ENCODE measurements at places on chromosomes 1 and 21.

- DNase-seq, result no peak
Measured at GRCh38 chr1:43402089-43402865, 12.6 kb downstream of the SZT2 start.

GRCh38 chr1:208344202-208344857 lies 100.1 kb upstream of the PLXNA2 start:
- DNase-seq, result no peak

GRCh38 chr1:150152182-150152536 lies 2.4 kb downstream of the PLEKHO1 start:
- DNase-seq, result no peak

- no peak for DNase-seq
Measured at GRCh38 chr1:11483581-11484320, 4.8 kb downstream of the DISP3 start.

DNA sequence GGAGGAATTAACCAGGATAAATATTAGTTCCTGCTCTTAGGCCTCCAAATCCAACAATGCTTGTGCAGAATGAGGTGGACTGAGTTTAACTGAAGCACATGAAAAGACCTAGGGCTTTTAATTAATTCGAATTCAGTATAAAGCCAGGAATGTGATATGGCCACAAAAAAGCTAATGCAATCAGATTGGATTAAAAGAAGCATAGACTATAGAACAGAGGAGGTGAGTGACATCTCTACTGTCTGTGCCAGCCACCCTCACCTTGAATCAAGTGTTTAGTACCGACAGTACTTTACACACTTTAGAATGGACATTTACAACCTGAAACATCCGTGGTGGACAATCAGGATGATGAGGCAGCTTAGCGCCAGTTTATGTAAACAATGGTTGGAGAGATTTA lies 62.1 kb downstream of the CNIH3 start:
- DNase-seq, result no peak

DNA sequence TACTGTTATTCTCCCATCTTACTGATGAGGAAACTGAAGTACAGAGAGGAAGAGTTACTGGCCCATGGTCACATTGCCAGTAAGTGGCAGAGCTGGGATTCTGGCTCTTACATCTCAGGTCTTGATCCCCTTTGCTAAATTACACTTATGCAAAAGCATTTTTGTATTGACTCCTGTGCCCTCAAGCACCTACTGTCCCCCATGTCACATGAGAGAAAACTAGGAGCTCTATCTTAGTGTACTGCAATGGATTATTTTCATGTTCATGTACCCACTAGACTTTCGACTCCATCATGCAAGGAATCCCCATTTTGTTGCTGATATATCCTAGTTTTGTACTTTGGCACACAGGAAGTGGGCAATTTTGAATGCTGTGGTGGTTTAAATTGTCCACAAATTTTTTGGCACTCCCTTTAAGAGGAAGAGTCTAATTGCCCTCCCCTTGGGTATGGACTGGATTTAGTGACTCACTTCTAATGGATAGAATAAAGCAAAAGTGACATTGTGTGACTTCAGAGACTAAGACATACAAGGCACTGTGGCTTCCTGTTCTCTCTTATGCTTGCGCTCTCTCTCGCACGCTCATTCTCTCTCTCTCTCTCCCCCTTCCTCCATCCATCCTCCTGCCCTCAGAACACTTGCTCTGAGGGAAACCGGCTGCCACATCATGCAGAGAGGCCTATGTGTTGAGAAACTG lies 43.5 kb upstream of the JAK1 start:
- no peak for DNase-seq

DNA sequence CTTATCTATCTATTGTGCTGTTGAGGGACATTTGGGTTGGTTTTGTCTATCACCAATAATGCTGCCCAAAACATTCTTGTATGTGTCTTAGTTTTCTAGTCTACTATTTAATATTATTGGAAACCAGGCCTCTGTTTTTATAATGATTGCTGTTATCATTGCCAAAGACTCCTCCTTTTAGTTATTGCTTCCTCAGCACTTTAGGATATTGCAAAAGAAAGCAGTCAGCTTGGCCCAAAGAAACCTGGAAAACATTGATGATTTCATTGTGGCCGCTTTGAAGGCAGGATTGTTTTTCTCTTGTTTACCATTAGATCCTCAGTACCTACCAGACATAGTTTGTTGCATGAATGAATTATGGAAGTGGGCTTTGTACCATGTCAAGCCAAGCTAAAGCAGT lies 20.6 kb upstream of the MTARC2 start:
- DNase-seq, result no peak

GRCh38 chr1:160459056-160459455 lies 58.7 kb downstream of the VANGL2 start:
- DNase-seq, result no peak

DNA sequence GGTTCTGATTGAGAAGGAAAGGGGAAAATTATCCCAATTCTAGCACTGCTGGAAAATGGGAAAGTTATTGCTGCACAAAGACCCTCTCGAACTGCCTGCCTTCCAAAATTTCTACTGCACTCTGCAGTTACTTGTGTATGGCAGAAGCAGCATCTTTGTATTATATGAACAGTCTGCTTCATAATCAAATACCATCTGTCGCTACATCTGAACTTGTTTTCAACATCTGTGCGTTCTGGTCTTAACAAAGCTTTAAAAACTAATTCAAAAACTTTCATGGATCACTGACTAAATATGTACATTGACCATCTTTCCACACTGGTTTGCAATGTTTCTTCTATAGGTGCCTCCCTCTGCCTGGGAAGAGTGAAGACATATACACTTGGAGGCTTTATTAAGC lies 79.2 kb downstream of the PROX1 start:
- no peak for DNase-seq

DNA sequence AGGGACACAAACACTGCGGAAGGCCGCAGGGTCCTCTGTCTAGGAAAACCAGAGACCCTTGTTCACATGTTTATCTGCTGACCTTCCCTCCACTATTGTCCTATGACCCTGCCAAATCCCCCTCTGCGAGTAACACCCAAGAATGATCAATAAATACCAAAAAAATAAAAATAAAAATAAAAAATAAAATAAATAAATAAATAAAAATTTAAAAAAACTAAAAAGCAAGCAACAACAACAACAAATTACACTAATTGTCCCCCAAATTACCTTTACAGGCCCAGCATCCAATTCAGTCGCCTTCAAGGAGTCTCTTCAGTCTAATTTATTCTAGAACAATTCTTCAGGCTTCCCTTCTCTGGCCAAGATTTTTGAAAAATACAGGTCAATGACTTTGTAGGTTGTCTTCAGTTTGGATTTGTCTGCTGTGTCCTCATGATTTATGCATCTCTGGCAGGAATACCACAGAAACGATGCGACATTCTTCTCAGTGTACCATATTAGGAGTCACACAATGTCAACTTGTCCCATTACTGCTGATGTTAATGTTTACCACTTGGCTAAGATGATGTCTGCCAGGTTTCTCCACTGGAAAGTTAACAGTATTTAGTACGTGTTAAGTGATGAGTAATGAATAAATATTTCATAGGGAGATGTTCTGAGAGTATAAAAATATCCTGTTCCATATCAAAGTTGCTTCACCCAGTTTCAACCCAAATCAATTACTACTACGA lies 20.3 kb upstream of the BMP8B start:
- DNase-seq, result no peak

GRCh38 chr21:16377120-16377658 lies 647.4 kb downstream of the USP25 start:
- no peak for DNase-seq

DNA sequence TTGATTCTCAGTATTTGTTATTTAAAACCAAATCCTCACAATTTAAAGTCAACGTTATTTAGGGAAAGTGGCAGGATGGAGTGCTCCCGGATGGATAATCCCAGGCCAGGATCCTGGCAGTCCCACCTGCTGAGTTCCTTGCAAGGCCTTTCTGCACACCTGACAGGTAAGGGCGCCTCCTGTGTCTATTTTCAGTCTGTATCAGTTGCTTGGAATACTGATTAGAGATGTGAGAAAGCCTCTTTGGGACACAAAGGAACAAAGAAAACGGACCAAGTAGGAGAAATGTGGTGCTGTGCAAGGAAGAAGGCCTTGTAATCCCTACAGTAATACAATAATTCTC lies 12.2 kb downstream of the STYXL2 start:
- no peak for DNase-seq

- DNase-seq, result no peak
Measured at GRCh38 chr1:113242481-113242880, 147.8 kb upstream of the MAGI3 start.

- no peak for DNase-seq
Measured at GRCh38 chr1:109764561-109765482, 1.1 kb upstream of the EPS8L3 start.

DNA sequence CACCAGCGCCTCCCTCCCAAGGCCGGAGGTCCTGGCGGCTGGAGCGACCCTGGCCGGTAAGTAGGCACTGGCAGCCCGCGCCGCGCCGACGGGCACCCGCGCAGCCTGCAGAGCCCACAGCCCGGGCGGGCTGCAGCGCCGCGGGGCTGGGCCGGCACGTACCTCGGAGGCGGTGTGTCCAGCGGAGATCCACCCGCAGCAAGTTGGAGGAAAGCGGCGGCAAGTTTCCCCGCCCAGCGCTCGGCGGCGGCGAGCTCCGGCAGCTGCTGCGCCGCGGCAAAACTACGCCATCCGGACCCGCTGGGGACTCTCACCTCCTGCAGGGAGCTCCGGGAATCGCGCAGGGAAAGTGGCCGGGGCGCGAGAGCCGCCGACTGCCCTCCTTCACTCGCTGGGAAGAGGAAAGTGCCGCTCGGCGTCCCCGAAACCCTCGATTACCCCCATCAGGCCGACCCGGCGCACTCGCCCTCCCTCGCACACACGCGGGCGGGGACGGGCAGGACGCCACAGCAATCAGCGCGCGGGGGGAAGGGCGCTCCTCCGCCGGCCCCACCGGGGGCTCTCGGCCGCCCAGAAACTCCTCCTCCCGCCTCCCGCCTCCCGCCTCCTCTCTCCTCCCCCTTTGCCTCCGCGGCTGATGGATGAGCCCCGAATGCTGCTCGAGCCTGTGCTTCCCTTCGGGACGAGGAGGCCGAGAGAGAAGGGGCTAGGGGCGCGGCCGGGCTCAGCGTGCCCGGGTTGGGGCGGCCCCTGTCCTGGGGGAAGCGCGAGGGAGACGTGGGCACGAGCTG lies at the start of gene TGFBR3:
Gene TGFBR3, minus strand, starts transcription at position 436 of the 791 bp plus-strand sequence. CDS start 24,620 bp downstream, outside the sequence.
- DNase-seq, result peak; percentile 79

DNA sequence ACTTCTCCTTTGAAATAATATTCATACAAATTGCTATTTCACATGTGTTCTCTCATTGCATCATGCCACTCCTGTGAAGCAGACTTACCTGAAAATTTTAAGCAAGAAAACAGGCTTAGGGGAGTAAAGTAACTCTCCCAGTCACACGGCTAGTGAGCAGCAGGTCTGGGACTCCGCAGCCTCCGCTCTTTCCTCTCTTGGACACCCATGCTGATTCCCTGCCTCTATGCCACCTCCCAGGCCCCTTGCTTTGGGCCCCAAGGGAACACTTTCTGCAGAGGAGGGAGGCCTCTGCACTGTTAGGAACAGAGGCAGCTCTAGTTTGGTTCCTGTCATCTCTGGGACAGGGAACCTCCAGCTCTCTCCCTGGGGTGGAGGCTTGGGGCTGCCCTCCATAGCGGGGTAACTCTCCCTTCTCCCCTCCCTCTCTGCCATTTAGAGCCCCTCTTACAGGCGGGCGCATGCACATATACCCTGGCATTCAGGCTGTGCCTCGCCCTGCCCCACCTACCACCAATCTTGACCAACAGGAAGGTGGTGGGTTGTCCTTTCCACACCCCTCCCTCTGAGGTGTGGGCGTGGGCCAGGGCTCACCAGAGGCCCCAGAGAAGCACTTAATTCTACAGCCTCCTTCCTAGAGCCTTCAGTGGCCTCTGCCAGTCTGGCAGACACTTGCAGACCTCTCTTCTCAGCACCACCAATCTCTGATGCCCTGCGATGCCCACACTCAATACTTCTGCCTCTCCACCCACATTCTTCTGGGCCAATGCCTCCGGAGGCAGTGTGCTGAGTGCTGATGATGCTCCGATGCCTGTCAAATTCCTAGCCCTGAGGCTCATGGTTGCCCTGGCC lies at the start of gene RXFP4:
Gene RXFP4, plus strand, starts transcription at position 646 of the 852 bp plus-strand sequence. Its CDS starts 72 bp downstream, at position 718.
- DNase-seq, result peak; percentile 42

DNA sequence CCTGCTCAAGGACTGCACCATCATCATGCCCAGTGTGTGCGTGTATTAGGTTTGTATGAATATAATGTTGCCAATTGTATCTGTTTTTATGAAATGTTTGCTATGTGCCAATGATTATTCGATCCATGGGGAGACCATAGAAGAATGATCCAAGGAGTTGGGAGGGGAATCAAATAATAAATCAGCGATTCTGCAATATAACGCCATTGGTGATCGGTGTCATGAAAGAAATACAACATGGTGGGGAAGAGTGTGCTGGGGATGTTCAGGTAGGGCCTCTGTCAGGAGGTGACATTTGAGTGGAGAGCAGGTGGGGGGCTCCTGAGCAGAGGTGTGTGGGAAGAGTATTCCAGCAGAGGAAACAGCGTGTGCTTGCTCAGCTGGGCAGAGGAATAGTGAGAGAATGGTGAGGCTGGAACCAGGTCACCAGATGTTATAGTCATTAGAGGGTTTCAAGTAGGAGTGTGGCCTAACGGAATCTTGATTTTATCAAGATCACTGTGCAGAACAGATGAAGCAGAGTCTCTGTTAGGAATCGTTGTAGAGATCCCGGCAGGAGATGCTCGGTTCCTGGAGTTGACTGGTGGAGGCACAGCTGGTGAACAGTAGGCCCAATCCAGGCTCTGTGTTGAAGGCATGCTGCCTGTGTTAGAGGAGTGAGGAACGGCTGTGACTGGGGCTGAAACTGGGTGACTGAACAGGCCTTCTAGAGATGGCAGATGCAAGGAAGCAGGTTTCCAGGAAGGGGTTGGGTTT lies 2.9 kb upstream of the ZNF496 start:
- DNase-seq, result no peak

DNA sequence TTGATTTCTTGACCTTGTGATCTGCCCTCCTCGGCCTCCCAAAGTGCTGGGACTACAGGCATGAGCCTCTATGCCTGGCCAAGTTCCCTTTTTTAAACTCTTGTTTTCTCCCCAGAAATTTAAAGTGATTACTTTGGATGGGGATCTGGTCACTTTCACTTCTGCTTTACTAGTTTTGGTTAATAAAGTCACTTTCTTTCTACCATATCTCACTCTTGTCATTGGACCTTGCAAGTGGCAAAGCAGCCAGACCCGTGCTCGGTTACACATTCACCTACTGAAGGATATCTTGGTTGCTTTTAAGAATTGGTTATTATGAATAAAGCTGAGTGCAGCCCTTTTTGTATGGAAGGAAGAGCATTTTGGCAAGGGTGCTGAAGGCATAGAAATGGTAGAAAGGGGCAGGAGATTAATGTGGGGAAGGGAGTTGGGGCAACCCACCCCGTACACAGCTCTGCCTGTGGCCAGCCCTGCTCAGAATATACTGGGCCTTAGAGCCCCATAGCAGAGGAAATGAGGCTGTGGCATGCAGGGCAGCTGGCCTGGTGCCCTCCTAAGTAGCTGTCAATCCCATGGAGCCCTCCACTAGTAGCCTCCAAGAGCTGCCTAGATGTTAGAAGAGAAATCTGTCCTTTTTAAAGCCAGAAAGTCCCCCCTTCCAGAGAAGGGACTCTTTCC lies 40.7 kb downstream of the CD2 start:
- no peak for DNase-seq

All from ACHN (cell line).